NAMALWA (cell line): ENCODE measurements at places on chromosomes 6 and 20.
A peak's percentile ranks its signal among the peaks of the same experiment; 100 is the strongest.

GRCh38 chr6:9927275-9927674 is 487.6 kb downstream of the TFAP2A start:
- DNase-seq, result no peak

- DNase-seq, result no peak
Measured at GRCh38 chr6:76247527-76247926, 175.1 kb upstream of the IMPG1 start.

GRCh38 chr6:165183496-165184140 is 125.8 kb downstream of the C6orf118 start:
- DNase-seq, result no peak

- DNase-seq, result peak; percentile 81
Measured at GRCh38 chr6:158803733-158804143, 15.4 kb downstream of the EZR start.

DNA sequence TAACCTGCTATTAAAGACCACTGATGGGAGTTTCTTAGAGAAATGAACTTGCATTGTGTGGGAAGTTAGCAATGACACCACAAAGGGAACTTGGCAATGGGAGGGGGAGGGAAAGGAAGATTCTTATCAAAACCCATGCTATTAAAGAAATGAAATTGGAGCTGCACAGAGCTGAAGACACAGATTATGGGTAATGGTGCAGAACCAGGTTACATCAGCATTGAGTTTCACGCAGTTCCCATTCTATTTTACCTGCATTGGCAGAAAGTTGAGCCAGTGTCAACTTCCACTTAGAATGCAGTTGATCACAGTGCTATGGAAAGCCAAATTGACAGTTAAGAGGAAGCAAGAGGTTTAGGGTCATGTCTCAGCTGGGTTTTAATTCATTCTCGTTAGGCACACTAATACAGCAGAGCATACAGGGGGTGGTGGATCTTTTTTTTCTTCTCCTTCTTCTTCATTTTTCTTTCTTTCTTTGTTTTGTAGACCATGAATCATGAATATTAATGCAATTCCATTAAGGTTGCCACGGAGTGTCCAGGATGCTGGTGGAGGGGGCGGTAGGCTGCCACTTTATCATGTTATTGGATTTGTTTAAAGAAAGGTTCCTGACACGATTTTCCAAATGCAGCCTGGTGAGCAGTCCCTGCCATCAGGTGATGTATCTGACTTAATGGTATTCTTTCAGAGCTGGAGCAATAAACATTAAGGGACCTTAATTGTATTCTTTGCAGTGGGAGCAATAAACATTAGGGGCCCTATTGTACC is 1092.0 kb upstream of the MAP3K7 start:
- no peak for DNase-seq

- DNase-seq, result no peak
Measured at GRCh38 chr6:12785921-12786320, 69.4 kb downstream of the PHACTR1 start.

- no peak for DNase-seq
Measured at GRCh38 chr6:14456941-14457340, 339.4 kb downstream of the CD83 start.

DNA sequence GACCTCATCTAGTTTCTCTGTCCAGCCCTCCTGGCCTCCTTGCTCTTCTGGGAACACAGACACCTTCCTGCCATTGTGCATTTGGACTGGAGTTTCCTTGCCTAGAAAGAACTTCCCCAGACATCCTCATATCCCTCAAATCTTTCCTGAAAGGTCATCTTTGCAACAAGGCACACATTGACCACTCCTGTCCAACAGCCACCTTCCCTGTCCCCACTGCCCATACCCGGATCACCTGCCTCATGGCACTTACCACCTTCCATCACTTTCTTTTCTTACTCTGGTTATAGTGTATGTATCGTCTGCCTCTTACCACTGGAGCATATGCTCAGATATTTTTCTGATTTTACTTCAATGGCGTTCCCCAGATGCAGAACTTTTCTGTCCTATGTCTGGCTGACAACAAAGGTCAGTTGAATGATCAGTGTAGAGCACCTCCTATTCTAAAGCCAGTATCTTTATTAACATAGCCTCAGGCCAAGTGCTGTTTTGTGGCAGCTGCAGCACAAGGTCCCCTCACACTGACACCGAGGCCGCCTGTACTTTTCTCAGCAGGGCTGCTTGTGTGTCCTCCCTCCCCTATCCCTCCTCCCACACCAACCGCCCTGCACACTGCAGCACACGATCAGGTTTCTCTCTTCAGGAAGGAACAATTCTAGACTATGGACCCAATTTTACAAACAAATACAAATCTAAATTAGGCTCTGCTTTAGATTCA is 4.1 kb downstream of the HLA-C start:
- no peak for DNase-seq

DNA sequence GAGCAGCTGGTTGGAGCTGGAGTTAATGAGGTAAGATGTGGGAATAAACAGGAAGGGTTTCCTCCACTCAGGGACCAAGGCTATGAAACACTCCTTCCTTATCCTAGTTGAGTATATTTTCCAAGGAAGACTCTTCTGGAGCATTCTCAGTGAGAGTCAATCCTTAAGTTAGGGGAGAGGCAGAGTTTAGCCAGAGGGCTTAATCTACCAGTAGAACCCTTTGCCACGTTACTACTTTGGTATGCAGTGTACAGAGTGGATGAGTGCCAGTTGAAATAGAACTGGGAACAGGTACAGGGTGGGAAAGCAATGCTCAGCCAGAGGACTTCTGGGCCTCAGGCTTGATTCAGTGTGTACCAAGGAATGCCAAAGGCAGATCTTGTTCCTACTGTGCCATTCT is 114.3 kb downstream of the UBE3D start:
- no peak for DNase-seq

DNA sequence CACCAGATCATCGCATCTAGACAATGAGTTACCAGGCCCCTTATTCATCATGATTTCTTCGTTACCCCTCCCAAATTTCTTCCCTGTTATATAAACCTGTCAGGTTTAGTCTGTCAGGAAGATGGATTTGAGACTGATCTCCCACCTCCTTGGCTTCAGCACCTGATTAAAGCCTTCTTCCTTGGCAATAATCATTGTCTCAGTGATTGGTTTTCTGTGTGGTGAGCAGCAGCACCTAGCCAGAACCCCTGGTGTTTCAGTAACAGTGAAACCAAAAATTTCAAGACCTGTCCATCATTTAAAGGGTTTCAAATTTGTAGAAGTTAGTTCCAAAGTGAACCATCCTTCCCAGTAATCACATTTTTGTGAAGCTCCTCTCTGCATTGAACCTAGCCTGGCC is 209.8 kb upstream of the GJE1 start:
- no peak for DNase-seq

DNA sequence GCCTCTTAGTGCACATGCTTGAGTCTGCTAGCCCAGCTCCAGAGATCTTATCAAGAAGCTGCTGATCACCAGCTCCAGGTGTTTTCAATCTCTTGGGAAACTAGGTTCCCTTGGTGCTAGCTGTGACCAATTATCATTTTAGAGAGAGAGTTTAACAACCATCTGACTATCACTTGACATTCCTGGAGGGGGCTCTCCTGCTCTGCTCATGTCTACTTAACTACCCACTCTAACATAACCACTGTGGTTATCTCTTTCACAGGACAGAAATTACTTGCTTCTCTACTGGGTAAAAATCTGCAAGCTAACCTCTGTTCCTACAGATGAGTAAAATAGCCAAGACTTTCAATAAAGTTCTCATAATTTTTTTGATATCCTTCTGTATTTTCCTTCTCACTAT is 823.4 kb upstream of the GJE1 start:
- DNase-seq, result peak; percentile 28

- DNase-seq, result no peak
Measured at GRCh38 chr6:162973151-162973872, 245.5 kb downstream of the PACRG start.

DNA sequence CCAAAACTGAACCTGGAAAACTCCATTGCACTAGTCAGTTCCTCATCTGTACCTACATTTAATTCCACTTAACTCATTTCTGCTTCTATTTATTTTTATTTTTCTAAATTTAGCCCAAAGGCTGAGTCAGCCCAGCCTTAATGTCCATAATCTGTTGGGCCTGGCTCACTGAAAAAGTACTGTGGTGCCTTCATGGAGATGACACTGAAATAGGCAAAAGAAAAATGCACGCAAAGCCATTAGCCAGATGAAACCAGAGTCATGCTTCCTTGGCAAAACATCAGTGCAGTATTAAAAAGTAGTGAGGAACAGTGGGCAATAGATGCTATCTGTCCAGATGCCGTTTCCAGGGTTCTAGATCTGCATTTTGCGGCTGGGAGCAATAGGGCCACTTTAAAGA is 14.7 kb upstream of the PLCB4 start:
- DNase-seq, result no peak

GRCh38 chr6:152682141-152682540 is 15.6 kb upstream of the MYCT1 start:
- DNase-seq, result no peak

- no peak for DNase-seq
Measured at GRCh38 chr20:44400970-44401769, 45.7 kb downstream of the HNF4A start.

- peak; percentile 71 for DNase-seq
Measured at GRCh38 chr6:32047855-32048766, 9.9 kb downstream of the CYP21A2 start.

DNA sequence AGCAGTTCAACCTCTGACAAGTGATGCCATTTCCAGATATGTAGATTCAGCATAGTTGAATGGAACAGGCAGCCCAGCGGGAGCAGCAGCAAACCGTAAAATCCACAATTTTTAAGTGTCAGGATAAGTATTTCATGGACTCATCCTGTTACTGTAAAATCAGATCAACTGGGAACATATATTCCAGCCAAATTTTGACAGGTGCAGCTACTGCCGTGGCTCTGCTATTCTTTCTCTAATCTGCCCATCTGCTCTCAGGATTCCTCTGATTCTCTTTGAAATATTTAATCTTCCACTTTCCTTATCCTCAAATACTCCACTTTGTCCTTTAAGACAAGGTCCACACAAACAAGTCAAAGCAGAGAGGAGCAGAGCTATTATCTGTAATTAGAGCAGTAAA is 245.4 kb upstream of the ASCC3 start:
- no peak for DNase-seq

DNA sequence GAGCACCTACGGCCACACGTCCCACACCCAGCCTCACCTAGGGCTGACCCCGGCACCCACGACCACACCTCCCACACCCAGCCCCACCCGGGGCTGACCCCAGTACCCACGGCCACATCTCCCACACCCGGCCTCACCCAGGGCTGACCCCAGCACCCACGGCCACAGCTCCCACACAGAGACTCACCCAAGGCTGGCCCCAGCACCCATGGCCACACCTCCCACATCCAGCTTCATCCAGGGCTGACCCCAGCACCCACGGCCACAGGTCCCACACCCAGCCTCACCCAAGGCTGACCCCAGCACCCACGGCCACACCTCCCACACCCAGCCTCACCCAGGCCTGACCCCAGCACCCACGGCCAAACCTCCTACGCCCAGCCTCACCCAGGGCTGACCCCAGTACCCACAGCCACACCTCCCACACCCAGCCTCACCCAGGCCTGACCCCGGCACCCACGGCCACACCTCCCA is 36.7 kb downstream of the NINL start:
- no peak for DNase-seq

GRCh38 chr6:112005013-112005371 is 48.9 kb upstream of the CCN6 start:
- DNase-seq, result no peak

GRCh38 chr6:135974426-135974825 is 122.9 kb downstream of the PDE7B start:
- DNase-seq, result no peak

DNA sequence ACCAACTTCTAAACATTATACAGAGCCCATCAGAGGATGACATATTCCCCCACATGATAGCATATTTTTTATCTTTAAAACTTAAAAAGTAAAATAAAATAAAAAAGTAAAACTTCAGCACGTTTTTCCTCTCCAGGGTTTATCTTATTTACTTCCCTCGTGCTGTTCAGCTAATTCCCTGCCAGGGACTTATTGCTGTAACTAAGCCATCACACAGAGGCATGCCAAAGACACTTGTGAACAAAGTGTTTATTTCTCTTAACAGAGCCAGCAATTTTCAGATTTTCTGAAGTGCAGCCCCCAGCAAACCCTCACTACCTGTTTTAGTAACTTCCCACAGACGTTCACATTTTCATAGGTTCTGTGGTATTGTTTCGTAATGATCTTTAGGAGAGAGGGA is 293.8 kb downstream of the ZNF217 start:
- DNase-seq, result no peak

GRCh38 chr6:169473663-169474062 is 220.0 kb upstream of the THBS2 start:
- DNase-seq, result no peak

GRCh38 chr6:165059032-165059431 is 250.4 kb downstream of the C6orf118 start:
- DNase-seq, result no peak
